Activated CD4-positive, CD25-positive, alpha-beta regulatory T cell (primary cell): ENCODE measurements at places on chromosomes 12 and 14.
A peak's percentile ranks its signal among the peaks of the same experiment; 100 is the strongest.

DNA sequence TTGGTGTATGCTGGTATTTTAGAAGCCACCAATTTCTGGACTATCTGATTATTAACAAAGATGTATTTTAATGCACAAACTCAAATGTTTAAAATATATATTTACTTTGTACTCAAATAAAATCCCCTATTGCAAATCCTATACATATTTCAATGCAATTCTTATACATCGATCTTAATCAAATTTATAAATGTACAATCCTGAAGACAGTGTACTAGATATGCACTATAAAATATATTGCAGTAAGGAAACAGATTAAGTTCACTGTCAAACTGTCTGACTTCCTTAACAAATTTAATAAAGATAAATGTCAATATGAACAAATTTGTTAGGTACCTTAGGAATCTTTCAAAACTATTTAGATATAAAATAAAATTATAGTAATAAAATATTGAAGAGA is 43.9 kb downstream of the FOXA1 start:
- no peak for DNase-seq

GRCh38 chr12:74538491-74539258 is 1.0 kb downstream of the ATXN7L3B start:
- peak; percentile 3 for DNase-seq

- no peak for DNase-seq
Observed at GRCh38 chr14:53035336-53036210, 84.7 kb upstream of the FERMT2 start.

GRCh38 chr14:63510538-63510937 is 32.6 kb downstream of the PPP2R5E start:
- no peak for DNase-seq

DNA sequence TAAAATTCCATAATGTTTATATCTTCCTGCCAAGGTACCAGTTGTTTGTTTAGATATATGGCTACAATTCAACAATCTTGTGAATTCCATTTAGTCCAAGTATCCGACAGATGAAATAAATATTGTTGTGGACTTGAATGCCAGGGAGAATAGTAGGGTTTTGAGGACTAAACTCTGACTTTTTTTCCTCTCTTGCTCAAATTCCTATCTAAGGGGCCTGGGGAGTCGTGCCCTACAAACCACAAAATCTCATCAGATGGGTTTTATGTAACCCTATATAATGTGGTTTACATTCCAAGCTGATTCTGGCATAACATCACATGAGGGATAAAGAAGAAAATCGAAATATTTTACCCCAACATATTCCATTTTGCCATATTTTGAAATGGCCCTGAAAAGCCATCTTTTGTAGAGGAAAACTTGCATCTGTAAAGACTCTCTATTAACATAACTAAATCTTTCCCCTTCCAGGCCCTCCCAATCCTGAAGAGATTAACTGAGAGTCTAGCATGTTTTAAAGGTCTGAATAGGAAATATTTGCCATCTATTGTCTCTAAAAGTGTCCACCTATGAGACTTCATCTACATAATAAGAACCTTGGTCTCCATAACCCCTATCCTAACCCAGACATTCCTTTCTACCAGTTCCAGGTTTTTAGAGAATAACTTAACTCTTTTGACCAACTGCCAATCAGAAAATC is 184.7 kb upstream of the KITLG start:
- DNase-seq, result no peak

- DNase-seq, result no peak
Observed at GRCh38 chr12:10571141-10571540, 42.3 kb downstream of the MAGOHB start.

DNA sequence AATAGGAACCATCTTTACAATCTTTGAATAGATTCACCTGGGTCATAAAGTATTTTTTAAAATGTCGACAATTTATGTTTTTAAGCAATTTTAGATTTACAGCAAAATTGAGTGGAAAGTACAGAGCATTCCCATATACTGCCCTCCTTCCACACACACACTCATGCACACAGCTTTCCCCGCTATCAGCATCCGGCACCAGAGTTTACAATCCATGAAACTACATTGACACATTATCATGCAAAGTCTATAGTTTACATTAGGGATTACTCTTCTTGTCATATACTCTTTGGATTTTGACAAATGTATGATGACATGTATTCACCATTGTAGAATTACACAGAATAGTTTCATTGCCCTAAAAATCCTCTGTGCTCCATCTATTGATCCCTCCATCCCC is 9.0 kb upstream of the SYNE2 start:
- no peak for DNase-seq
